ENCODE measurements at places on chromosomes 6 and 20.
A peak's percentile ranks its signal among the peaks of the same experiment; 100 is the strongest.

GRCh38 chr20:50586531-50587232, 76.5 kb downstream of the PTPN1 start:
- DNase-seq: no peak

- no peak for DNase-seq
These were observed 293.0 kb downstream of the KIF16B start for GRCh38 chr20:16280219-16280618.

DNA sequence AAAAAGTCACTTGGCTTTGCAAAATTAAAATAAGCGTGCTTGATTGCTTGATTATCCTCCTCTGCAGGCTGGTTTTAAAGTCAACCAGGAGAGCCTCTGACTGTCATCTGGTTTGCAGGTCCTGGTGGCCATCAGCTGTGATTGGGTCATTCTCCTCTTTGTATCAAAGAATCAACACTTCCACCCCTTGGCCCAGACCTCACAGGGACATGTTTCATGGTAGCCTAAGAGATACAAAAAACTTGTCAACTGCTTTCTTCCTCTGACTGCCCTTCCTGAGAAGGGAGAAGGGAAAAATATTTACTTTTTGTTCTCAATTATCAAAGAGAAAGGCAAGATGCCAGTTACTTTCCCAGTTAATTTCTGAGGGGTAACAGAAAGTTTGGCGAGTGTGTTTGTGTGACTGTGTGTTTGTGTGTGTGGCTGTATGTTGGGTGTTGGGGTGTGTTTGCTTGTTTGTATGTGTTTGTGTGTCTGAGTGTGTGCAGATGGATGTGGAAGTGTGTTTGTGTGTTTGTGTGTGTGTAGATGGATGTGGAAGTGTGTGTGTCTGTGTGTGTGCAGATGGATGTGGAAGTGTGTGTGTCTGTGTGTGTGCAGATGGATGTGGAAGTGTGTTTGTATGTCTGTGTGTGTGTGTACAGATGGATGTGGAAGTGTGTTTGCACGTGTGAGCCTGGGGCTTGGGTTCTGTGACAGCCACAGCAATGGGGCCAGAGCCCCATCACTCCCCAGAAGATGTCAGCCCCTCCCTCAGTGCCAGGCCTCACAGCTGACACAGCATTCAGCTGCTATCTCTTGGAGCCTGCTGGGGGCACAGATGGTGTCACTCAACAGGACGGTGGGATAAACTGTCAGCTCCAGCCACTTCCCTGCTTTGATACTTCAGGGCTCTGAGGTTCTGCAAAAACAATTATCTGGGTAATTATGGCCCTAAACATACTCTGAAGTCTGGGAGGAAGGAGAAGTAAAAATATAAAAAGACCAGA, 98.6 kb upstream of the RNF24 start:
- DNase-seq: no peak

- DNase-seq: no peak
These were observed 1338.0 kb upstream of the EYS start for GRCh38 chr6:67045076-67045475.

DNA sequence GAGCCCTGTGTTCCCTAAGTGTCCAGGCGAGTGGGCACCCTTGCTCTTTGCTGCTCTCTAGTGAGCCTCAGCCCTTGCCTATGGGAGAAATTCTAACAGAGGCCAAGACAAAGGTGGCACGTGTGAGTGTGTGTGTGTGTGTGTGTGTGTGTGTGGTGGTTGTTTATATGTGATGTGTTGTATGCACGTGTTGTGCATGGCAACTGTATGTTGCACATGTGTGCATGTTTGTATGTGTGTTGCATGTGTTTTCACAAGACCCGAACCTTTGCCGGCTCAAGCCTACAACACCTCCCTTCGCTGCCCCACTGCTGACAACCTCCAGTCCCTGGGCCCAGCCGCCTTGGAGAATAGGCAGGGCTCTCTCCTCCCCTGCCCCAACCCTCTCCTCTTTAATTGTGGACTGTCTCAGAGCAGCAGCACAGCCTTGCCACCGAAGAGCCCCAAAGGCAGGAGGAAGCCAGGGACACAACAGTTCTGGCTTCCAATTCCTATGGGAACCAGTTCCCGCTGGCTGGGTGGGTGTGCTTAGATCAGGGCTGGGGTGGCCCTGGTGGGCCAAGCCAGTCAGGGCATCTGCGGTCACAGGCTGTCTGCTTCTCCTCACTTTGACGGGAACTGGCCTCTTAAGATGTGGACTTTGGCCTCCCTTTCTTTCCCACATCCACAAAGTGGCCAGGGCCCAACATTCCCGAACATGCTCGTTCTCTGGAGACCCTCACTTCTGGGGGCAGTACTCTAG, 2.7 kb downstream of the KCNK16 start:
- no peak for DNase-seq

DNA sequence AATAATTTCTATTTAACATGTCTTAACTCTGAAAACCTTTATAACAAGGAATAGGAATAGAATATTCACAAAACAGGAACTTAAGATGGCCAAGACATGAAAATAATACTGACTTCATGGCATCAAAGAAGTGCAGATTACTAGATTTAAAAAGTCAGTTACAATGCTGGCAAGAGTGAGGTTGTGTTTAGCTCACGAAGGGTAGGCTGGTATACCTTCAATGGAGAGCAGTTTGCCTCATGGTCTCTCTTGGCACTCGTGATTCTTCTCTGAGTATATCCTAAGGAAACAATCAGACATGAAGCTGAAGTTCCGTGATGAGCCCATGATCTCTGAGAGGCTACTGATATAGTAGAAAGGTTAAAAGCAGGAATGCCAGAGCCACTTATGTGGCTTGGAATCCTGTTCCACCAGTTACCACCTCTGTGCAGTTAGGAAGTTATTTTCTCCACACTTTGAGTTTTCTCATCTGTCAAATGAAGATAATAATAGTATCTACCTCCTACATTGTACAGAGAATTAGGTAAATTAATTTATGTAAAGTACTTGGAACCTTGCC, 7.2 kb downstream of the NCOA7 start:
- DNase-seq: no peak

- DNase-seq: peak; percentile 51
These were observed 3.3 kb downstream of the LRRC73 start for GRCh38 chr6:43506667-43507471.

DNA sequence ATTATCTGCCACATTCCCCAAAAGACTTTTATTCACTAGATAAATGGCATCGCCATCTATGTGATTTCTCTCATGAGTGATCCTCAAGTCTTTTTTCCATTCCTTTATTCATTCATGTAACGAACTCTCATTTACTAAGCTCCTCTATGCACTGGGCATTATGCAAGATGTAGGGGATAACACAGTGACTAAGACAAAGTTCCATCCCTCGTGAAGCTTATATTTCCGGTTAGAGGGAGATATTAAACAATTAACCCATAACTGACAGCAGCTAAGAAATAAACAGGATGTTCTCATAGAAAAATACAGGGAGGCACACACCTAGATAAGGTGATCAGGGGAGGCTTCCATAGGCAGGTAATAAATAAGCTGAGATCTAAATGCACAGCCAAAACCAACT, 17.2 kb upstream of the PREX1 start:
- DNase-seq: no peak

- DNase-seq: no peak
These were observed 45.0 kb downstream of the TBC1D7 start for GRCh38 chr6:13283331-13283730.

DNA sequence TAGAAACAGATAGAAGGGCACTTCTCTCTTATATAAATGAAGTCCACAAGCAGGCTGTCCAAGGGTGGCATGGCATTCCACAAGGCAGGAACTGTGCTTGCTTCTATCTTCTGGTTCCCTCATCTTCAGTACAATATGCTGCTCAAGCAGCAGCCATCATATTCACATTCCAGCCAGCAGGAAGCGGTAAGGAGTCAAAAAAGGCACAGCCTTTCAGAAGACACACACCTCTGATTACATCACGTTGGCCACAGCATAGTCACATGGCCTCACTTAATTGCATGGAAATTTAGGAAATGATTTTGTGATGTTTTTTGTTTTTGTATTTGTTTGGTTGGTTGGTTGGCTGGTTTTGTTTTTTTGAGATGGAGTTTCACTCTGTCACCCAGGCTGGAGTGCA, 19.0 kb downstream of the REM1 start:
- DNase-seq: no peak

DNA sequence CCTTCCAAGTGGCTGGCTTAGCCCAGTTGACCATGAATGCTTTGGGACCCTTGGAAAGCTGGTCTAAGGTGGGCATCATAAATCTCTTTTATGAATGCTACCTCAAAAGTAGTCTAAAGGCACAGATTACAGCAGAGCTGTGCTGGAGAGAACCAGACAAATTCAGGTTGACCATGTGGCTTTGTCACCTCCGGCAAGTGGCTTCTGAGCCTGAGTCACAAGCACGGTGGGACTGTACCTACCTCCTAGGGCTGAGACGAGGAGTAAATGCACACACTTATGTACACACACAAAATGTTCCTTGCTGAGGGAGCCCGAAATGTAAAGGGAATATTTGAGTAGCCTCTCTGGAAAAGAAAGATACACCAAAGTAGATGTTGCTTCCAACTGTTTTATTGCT, 155.9 kb downstream of the NFATC2 start:
- no peak for DNase-seq

All from GM12878 (cell line).